Skin of body (tissue), 3 donors: ENCODE measurements at places on chromosomes 1 and 21. TPM values are rescaled to one million over a fixed set of nuclear protein-coding genes. Genes with fewer than 3 reads are reported as not detected.
A peak's percentile ranks its signal among the peaks of the same experiment; 100 is the strongest.

- DNase-seq: no peak
These were observed 427 bp downstream of the WNT3A start for GRCh38 chr1:228007049-228007800.

The THAP3 gene
- total RNA-seq: 22.1 TPM

- DNase-seq: no peak
These were observed 365.9 kb downstream of the COL11A1 start for GRCh38 chr1:102742426-102742825.

GRCh38 chr1:202234331-202235002, 40.9 kb downstream of the LGR6 start:
- no peak for DNase-seq

DNA sequence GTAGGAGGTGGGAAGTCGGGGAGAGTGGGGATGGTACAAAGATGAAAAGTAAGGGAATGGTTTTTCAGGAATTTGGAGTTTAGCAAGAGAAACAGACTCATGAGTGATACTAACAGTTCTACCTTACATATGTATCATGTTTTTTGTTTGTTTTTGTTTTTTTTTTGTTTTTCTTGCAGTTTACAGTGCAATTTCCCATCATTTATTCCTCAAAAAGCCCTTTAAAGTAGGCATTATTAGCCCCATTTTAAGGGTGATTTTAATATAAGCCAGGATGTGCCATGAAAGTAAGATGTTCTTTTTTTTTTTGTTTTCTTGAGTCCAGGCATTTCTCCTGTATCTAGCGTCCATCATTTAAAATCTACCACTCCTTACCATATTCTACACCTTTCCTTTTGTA, 13.8 kb upstream of the TRIM45 start:
- no peak for DNase-seq

The CRYBG2 gene
- 15.4 TPM for total RNA-seq

DNA sequence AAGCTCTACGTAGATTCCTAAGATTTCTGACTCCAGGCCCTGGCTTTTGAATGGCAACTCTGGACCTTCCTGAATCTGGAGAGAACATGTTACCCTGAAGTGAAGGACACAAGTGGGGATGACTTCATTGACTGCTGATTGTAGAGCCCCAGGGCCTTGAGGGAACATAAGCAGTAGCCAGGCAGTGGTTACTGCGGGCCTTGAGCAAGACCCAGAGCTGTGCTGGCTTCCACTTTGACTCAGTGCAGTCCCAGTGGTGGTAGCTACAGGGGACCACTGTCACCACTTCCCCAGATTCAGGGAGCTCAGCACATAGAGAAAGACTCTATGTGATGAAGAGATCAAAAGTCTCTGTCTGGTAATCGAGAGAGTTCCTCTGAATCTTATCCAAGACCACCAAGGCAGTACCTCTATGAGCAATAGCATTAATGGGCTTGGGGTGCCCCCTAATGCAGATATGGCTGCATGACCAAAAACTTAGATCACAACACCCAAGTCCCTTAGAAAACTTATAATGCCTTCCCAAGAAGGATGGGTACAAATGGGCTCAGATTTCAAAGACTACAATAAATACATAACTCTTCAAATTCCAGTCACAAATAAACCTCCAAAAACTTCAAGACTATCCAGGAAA, 1278.3 kb downstream of the AMY1C start:
- DNase-seq: no peak

DNA sequence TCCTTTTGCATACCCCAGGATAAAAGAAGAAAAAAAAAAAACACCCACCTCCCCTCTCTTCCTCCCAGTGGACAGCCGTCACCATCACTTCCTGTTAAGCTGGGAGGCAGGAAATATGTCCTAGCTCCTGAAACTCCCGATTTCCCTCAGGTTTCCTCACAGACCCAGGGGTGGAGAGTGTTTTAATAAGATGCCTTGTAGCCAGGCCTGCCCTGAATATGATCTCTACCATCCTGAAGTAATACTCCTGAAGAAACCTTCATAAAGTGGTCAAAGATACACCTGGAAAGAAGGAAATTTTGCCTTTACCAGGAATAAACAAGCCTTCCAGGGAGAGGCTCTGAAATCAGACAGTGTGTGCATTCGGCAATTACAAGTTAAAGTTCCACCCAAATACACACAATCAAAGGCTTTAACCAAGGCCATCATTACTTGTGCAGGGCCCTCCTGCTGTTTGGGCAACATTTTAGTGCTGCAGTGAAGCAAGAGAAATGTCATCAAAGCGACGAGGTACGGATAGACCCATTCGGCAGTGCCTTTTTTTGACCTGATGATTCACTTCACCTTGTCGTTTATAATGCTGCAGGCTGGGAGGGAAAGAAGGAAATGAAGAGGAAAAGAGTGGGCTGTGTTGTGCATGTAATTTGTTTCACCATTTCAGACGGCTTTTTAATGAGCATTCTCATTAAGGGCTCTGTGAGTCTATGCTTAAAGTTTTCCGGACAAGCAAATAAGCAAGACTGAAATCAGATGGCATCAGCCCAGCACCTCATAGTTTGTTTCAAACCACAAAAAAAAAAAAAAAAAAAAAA, 41.0 kb upstream of the RASAL2 start:
- no peak for DNase-seq

The NFASC gene
- 1.4 TPM for total RNA-seq

The RYR2 gene
- 1.1 TPM for total RNA-seq

The GJA8 gene
- total RNA-seq: not detected

- no peak for DNase-seq
These were observed 247.0 kb upstream of the LYPLAL1 start for GRCh38 chr1:218926631-218927030.

The OPRD1 gene
- 0.20 TPM for total RNA-seq

- DNase-seq: no peak
These were observed 72.9 kb downstream of the UCHL5 start for GRCh38 chr1:192986110-192986747.

The LCE1A gene
- total RNA-seq: 1.7 TPM

The LEMD1 gene
- not detected for total RNA-seq

The S100A5 gene
- total RNA-seq: not detected

- no peak for DNase-seq
These were observed 38.2 kb downstream of the CLDN14 start for GRCh38 chr21:36441715-36442114.

DNA sequence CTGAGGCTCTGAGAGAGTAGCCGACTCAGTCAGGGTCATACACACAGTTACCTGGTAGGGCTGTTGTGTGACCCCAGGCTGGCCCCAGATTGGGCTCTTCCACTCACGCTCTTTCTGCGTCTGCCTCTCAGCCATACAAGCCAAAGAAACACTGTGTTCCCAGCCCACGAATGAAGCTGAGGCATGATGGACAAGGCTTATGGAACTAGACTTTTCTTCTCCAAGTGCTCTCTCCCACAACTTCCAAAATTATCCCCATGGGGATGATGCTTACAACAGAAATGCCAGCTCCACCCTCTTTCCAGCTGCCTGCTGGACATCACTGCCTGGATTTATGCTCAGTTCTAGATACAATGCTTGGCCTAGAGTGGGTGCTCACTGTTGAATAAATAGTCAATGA, 102.8 kb upstream of the JUN start:
- no peak for DNase-seq

GRCh38 chr21:38985568-38986378, 180.0 kb downstream of the ETS2 start:
- DNase-seq: peak; percentile 98

DNA sequence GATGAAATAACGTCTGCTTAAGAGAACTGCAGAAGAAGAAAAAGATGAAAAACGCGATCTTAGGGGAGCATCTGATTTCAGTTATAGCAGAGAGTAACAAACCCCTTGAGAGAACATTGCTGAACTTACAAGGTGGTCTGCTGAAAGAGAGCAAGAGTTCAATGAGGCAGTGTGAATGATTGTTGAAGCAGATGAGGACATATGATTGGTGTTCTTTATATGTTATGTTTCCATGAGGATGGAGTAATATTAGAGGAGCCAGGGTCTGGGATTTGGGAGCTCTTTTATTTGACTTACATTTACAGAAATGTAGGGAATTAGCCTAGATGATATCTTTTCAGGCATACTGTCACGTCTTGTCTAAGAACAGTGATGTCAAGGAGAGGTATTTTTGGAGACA, 1302.0 kb downstream of the KCNT2 start:
- DNase-seq: peak; percentile 17

DNA sequence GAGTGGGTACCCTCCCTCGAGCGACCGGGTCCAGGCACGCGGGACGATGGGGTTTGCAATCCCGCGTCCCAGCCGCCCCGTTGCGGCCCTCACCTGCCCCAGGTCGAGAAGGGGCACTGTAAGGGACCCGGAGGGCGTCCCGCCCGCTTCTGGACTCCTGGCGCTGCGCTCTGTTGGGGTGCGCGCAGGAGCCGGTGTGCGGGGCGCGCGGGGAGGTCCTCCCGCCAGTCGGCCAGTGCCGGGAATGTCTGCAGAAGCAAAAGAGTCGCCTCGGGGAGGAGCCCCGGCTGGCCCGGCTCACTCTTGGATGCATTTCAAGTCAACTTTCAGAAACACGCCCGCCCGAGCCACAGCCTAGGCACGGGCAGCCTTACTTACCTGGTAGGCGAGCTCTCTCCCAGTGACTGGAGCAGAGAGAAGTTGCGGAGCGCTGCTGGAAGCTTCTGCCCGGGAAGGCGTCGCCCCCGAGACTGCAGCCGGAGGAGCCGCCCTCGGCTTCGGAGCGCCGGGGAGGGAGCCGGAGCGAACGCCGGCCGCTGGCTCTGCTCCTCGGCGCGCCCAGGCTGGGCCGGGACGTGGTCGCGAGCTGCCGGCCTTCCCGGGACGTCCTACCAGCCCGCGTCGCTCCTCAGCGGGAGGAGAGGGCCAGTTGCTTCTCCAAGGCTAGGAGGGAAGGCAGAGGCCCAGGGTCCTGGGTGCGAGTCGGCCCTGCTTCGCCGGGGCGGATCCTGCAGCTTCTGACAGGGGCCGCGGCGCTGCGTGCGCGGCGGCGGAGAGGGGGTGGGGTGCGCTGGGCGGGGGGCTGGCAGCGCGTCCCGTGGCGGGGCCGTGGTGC, at the start of gene LMX1A:
TSS of gene LMX1A (minus strand) at position 739 of the 835 bp plus-strand sequence. CDS start 1,156 bp downstream, outside the sequence.
- no peak for DNase-seq

GRCh38 chr21:45300786-45301520, 13.3 kb upstream of the POFUT2 start:
- DNase-seq: no peak

GRCh38 chr1:203151362-203152157, 24.0 kb downstream of the ADORA1 start:
- no peak for DNase-seq

The INTS7 gene
- 15.8 TPM for total RNA-seq

DNA sequence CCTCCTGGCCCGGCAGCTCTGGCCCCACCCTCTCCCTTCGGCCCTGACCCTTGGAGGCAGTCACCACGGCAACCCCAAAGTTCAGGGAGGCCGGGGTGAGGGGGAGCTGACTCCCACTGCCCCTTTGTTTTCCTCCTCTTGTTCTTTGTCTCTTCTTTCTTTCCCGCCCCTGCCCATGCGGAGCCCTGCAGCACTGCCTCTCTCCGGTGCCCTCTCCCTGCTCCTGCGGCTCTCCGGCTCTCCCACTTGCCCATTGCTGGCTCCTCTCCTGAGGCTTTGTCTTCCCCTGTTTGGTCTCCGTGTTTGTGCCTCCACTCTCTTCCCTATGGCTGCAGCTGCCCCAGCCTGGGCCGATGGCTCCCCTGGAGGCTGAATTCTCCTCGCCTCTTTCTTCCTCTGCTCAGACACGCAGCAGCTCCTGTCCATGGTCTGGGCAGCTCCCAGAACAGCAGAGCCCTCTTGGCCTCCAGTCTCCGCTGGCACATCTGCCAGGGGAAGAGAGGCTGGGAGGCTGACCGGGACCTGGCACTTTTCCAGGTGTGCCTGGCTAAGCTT, 5.8 kb downstream of the CELSR2 start:
- no peak for DNase-seq

GRCh38 chr1:84152649-84153056, 8.6 kb downstream of the PRKACB start:
- no peak for DNase-seq

The UMODL1 gene
- under 0.01 TPM for total RNA-seq

The RIMS3 gene
- total RNA-seq: 0.59 TPM

DNA sequence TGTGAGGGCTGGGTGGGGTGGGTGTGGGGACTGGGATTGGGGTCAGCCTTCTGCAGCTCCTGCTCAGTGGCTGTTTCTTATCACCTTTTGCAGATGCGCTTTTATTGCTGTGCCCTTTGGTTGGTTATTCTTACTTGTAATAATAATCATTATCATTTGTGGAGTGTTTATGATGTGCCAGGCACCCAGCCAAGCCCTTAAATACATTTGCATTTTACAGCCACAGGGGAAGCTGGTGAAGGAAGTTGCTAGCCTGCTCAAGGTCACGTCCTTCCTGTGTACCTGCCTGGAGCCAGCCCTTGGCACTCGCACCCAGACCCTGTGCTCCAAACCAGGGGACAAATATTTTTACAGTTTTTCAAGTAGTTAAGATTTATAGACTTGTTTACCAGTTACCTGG, 144.0 kb downstream of the PGBD5 start:
- DNase-seq: no peak

DNA sequence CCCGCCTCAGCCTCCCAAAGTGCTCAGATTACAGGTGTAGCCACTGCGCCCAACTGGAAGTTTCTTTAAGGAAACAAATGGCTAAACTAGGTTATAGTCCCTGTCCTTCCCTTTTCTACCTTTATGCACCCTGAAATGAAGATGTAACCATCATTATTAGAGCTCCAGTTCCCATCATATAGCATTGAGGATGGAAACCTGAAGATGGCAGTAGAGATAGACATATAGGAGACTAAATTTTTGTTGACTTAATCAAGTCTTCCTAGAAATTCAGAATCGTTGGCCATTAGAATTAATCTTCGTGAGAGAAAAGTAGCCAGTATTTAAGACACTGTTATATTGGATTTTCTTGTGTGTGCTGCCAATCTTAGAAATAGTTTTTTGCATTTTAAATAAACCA, 1016.3 kb upstream of the NCAM2 start:
- no peak for DNase-seq

DNA sequence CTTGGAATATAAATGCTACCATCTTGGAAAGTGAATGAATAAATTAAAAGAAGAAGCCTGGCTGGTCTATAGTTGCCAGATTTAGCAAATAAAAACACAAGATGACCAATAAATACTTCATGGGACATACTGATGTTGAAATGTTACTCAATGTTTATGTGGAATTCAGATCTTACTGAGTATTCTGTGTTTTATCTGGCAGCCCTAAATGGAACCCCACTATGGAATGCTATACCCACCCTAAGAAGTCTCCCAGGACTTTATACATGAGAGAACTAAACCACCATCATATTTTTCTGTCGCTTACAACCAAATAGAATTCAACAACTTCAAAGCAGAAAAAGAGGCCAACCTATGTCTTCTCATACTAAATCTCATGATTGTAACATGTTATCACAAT, 177.6 kb upstream of the HMCN1 start:
- DNase-seq: no peak

The PLPPR4 gene
- 3.9 TPM for total RNA-seq

The CGN gene
- total RNA-seq: 6.0 TPM

GRCh38 chr1:214281720-214282629, 1.0 kb downstream of the SMYD2 start:
- no peak for DNase-seq

GRCh38 chr21:29078869-29079767, 5.7 kb upstream of the CCT8 start:
- no peak for DNase-seq

- peak; percentile 64 for DNase-seq
These were observed 10.4 kb downstream of the JUN start for GRCh38 chr1:58773406-58773840.
